ENCODE measurements at places on chromosomes 6 and 20.

- DNase-seq: no peak
Observed at GRCh38 chr20:22949331-22950109, 85.6 kb upstream of the SSTR4 start.

GRCh38 chr20:44068316-44069201 is 118.4 kb downstream of the JPH2 start:
- DNase-seq: peak; percentile 18

- no peak for DNase-seq
Observed at GRCh38 chr6:1587546-1587945, 22.2 kb upstream of the FOXC1 start.

DNA sequence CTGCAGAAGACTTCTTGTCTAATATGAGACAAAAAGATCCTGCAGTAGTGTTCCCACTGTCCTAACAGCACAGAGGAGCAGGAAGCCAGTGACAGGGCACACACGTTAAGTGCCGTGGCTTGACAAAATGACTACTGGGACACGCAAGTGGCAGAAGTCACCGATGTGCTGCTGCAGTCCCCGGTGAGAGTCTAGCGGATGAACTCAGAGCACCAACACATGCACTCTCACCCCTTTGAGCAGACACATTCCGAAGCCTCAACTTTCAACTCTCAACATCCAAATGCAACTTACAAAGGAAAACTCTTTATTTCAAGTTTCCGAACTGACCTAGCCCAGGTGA is 898 bp downstream of the LAMA4 start:
- no peak for DNase-seq

DNA sequence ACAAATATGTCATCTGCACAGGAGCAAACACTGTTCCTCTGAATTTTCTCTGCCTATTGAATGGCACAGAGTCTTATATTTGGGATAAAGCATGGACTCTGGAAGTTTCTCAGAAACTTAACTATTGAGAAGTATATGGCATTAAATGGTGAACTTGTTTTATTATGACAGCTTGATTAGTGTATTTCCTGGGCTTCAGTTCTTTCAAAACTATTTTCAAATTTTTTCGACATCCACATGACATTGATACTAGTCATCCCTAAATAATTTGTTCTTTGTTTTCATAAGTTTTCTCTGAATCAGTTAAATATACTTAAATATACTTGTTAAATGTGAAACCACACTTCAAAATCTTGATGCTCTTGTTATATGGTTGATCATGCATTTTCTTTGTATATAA is 144.0 kb upstream of the TSHZ2 start:
- DNase-seq: no peak

- DNase-seq: no peak
Observed at GRCh38 chr6:44227148-44227793, 3.9 kb downstream of the SLC29A1 start.

GRCh38 chr6:17705428-17705777 is 1.3 kb downstream of the NUP153 start:
- DNase-seq: peak; percentile 64

GRCh38 chr6:131412960-131413830 is 159.8 kb upstream of the ARG1 start:
- DNase-seq: no peak

- no peak for DNase-seq
Observed at GRCh38 chr20:6299456-6299855, 176.6 kb upstream of the FERMT1 start.

DNA sequence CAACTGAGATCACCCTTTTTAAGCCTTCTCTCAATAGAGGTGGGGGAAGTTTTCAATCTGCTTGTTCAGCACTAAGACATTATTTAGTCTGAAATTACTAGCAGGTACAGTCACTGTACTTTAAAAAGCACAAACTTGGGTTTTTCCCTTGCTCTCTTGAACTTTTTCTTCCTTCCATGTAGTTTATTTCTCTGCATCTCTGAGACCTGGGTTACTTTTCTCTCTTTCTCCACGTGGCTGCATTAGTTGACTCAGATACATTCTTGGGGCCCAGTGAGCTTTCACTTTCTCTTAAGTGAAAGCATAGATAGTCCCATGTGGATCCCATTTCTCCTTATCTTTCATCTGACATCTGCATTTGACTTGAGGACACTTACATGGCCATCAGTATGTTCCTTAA is 433.9 kb upstream of the MAP3K7 start:
- DNase-seq: no peak

- DNase-seq: no peak
Observed at GRCh38 chr20:2967841-2968240, 75.6 kb upstream of the GNRH2 start.

DNA sequence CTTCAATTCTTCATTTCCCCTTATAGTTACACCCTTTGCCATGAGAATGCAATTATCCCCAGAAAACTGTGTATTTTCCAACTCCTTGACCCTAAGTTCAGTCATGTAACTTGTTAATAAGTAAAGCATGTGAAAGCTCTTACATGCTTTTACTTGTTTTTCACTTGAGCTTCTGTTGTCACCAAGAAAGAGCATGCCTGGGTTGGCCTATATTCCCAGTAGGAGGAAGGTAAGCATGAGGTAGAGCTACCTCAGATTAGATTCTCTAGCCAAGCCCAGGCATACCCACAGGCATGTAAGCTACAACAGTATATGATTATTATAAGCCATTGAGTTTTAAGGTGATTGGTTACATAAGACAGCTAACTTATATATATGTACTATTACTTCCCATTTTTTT is 101.7 kb upstream of the SMLR1 start:
- no peak for DNase-seq

DNA sequence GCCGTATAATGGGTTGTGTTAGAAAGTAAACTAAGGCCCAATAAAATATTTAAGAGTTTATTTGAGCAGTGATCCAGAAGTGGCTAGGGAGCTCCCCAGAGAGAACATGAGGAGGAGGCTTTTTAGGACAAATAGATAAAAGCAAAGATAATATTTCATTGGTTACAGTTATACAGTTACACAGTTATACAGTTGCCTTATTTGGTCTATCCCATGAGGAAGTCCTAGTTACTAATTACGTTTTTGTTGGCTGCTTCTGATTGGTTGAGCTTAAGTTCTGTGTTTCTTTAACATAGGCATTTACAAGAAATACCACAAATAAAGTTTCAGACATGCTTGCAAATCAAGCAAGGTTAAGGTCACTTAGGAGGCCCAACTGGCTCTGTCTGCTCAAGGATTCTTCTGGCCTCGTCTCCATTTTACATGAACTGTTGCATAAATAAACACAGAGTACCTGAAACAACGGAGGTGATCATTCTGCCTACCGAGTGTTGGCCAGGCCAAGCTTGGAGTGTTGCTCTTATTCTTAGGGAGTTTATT is 7.0 kb downstream of the UBD start:
- DNase-seq: peak; percentile 70

DNA sequence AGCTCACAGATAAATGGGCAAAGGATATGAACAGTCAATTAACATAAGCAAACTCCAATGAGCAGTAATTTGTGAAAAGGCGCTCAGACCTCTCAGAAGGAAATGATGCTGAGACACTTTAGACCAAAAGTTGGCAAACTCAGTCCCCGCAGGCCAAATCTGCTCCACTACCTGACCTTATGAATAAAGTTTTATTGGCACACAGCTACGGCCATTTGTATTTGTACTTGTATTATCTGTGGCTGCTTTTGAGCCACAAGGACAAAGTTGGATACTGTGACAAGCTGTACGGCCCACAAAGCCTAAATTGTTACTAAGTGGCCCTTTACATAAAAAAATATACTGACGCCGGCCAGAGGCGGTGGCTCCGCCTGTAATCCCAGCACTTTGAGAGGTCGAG is 167.0 kb downstream of the PREX1 start:
- no peak for DNase-seq

GRCh38 chr6:136990754-136991153 is 54.0 kb downstream of the IL20RA start:
- DNase-seq: no peak

- DNase-seq: peak; percentile 83
Observed at GRCh38 chr6:42661540-42662153, 60.8 kb downstream of the PRPH2 start.

GRCh38 chr20:44211177-44212039 is 837 bp upstream of the OSER1 start:
- no peak for DNase-seq

DNA sequence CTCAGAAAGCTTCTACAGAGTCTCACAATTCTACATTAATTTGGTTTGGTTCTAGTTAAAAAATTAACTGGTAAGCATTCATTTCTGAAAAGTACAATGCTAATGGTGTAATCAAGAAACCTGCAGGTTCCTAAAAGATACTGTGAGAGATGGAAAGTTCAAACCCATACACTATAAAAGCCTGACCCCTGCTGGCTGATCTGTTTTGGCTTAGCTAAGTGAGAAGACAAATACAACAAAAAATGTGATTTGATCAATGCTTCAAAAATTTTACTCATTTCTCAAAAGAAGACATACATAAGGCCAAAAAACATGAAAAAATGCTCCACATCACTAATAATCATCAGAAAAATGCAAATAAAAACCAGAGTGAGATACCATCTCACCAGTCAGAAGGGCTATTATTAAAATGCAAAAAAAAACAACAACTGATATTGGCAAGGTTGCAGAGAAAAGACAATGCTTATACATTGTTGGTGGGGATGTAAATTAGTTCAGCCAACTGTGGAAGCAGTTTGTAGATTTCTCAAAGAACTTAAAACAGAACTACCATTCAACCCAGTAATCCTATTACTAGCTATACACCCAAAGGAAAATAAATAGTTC is 102.8 kb downstream of the MOXD1 start:
- DNase-seq: peak; percentile 58

GRCh38 chr6:107342144-107342543 is 117.2 kb downstream of the PDSS2 start:
- DNase-seq: no peak

- DNase-seq: no peak
Observed at GRCh38 chr6:158332237-158332636, 20.0 kb downstream of the TULP4 start.

DNA sequence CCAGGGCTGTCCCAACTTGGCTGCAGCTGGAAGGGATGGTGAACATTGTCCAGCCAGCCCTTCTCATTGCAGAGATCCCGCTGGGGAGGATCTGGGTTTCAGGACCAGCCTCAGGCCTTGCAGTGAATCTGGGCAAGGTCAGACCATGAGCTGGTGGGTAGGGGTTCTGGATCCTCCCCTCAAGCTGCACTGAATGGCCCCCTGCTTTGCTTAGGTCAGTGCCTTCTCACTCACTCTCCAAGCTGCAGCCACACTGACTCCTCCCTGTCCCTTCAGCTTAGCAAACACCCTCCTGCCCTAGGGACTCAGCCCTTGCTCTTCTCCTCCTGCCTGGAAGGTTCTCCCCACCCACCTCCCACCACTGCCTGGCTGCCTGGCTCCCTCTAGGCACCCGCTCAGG is 95.3 kb upstream of the KCNG1 start:
- DNase-seq: no peak

DNA sequence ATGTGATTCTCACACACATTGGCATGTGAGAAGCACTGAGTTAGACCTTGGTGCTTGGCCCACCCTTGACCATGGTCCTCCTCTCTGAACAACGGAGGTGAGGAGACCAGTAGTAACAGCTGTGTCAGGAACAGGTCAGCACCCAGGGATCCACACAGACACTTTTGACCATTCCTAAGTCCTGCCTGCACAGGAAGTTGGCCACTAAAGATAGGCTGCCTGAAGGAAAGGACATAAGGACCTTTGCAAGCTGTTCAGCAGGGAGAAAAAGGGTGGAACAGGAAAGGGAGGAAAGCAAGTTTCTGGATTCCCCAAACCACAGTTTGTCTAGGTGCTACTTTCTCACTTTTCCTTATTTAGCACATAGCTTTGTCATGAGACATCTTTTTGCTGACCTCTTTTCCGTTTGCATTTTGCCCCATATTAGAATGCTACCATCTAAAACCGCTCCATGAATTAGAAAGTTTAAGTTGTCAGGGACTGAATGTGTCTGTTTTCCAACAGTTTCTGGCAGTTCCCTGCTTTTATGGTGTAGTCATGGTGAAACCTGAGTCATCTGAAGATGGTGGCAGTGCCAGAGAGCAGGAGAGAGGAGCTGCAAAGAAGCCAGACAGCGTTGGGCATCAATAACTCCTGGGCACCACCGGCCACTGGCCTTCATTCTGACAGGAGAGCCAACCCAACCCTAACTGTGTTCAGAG is 1.1 kb upstream of the CD109 start:
- peak; percentile 46 for DNase-seq

GRCh38 chr20:59439243-59439642 is 138.8 kb downstream of the EDN3 start:
- DNase-seq: no peak

- no peak for DNase-seq
Observed at GRCh38 chr6:3303795-3304411, 45.2 kb downstream of the PSMG4 start.

GRCh38 chr20:528923-529604 is 14.5 kb downstream of the CSNK2A1 start:
- DNase-seq: peak; percentile 85

GRCh38 chr6:126002755-126003679 is 16.7 kb downstream of the TRMT11 start:
- no peak for DNase-seq

GRCh38 chr6:143368426-143368825 is 82.1 kb downstream of the ADAT2 start:
- peak; percentile 62 for DNase-seq

- peak; percentile 63 for DNase-seq
Observed at GRCh38 chr20:2006452-2007361, 12.8 kb upstream of the PDYN start.

GRCh38 chr6:156351346-156351966 is 425.7 kb upstream of the ARID1B start:
- no peak for DNase-seq

DNA sequence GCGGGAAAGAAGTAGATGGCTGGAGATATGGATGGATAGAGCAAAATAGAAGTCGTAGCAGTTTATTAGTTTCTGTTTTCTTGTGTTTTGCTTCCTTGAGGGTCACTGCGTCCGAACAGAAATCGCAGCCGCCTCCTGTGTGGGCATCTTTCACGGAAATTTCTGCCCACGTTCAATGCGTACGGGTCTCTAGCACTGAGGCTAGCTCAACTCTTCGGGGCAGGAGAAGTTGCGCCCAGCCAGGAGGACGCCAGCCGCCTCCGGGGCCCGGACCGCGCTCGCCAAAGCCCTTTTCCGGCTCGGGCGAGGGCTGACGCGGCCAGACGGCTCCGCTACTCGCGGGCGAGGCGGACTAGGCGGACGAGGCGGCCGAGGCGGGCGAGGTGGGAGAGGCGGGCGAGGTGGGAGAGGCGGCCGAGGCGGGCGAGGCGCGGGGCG is 814 bp downstream of the TFAP2B start:
- DNase-seq: peak; percentile 15

- DNase-seq: no peak
Observed at GRCh38 chr20:63166193-63167020, 49.5 kb downstream of the YTHDF1 start.

DNA sequence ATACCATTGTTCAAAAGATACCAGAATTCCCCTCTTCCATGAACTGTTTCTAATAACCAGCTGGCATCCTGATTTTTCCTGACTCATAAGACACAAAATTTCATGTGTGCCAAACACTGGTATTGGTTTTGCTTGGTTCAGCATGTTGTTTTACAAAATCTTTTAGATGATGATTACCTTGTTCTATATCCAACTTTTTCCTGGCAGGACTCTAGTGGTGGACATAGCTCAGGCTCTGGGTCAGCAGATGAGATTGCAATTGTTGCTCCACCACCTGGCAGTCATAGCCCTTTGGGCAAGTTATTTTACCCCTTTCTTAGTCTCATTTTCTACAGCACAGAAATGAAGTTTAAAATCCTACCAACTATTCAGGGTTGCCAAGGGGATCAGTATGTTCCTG is 6.2 kb downstream of the TRIM38 start:
- no peak for DNase-seq

- DNase-seq: peak; percentile 34
Observed at GRCh38 chr6:79544299-79544927, 7.2 kb upstream of the LCA5 start.

Data from suppressor macrophage treated with lipopolysaccharide for 1 hour (primary cell).